NCI-H2029 treated with DMSO at 0.1 percent for 48 hours (cell line): ENCODE measurements at places on chromosomes 13 and 19.

DNA sequence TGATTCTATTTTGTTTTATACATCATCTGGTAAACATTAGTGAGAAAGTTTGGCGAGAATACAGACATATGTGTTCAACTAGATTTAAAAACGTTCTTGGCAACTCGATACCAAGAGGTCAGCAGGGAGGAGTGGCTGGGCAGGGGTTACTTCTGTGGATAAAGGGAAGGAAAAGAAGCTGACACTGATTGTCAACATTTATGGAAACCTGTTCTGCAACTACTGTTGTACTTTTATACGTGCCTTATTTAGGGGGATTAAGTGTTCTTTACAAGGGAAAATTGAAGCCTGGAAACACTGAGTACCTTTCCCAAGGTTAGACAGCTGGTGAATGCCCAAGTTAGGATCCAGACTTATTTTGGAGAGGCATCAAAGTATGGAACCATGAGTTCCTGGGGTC is 65.0 kb downstream of the MTUS2 start:
- DNase-seq: no peak

DNA sequence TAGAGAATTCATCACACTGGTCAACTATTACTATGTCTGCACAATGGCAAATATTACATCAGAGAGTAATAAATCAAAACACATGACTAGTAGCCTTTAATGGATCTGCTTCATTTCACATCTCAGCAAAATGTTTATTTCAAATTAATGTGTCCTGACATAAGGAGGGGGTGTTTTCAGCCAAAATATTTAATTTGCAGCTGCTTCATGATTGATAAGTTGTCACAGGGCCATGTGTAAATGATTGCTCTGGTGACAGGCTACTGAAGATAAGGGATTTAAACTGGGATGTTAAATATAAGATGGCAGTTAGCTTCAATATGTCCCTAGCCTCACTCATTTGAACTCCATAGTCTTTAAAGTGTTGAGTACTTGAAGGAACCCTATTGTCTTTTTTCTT is 303.3 kb downstream of the OXGR1 start:
- no peak for DNase-seq

DNA sequence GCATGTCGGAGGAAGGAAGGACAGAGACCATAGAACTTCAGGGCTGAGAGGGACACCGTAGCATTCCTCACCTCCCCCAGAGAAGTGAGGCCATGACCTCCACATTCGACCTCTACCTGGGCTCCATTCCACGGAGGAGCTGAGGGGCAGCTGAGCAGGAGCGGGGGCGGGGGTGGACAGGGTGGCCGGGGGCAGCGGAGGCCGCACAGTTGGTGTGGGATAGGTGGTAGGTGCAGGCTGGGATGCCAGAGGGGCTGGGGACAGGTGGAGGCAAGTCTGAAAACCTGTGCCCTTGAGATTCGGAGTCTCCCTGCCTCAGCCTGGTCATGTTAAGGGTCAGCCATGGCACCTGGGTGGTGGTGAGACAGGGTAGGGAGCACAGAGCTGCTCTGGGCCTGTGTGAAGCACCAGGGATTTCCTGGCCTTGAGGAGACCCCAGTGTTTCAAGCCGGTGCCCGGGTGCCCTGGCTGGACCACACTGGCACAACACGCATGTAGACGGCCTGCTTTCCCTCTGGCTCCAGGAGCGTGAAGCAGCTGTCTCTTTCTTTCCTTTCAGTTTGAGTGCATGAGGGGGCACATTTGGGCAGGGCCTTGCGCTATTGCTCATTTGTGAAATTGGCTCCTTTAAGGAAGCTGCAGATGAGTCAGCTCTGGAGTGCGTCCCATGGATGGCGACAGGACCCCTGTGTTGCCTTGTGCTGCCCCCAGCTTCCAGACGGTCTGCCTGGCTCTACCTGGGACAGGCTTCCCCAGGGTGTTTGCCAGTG is 51.8 kb downstream of the TSSK6 start:
- DNase-seq: no peak

- no peak for DNase-seq
These were observed 7.3 kb upstream of the RANBP3 start for GRCh38 chr19:5985098-5985783.
